Pulmonary artery endothelial cell (primary cell): ENCODE measurements at places on chromosomes 4 and X.
A peak's percentile ranks its signal among the peaks of the same experiment; 100 is the strongest.

GRCh38 chr4:41599192-41599786 is 61.3 kb downstream of the LIMCH1 start:
- no peak for DNase-seq

DNA sequence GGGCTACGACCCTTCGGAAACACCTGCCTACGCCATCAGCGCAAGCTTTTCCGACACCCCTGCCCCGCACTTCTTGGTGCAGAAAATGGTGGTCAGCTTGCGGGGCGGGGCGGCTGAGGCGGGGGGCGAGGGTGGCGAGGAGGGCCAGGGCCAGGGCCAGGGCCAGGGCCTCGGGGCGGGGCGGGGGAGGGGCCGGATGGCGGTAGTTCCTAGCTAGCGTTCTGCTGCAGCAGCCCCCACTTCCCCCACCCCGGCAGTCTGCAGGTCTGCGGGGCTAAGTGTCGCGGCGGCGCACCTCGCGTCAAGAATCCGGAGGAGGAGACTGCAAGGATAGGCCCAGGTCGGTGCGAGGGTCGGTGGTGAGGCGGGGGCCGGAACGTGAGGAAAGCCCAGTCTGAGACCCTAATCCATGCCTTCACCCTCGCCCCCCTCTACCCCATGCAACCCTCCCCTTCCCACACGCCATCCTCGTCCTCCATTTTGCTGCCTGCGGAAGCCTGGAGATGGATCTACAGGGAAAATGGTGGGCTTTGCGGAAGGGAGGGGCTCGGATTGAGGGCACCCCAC is 600 bp downstream of the BEX4 start:
- no peak for DNase-seq

- no peak for DNase-seq
Observed at GRCh38 chr4:149343614-149344013, 472.0 kb downstream of the IQCM start.

DNA sequence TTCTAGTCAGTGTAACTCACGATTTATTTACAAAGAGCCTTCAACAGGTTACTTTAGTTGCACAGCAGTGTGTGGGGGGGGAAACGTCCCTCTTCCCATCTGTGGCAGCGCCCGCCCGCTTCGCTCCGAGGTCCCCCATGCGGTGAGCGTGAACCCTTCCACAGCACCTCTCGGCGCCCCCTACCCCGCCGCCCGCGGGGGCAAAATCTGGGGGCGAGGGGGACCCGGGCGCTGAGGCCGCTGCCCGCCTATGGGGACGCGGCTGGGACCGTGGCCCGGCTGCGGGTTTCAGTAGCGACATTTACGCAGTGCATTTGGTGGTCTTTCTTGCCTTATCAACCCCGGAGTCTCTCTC is 6.4 kb downstream of the NKX6-1 start:
- no peak for DNase-seq

- DNase-seq = no peak
Observed at GRCh38 chr4:177302371-177303100, 7.1 kb upstream of the NEIL3 start.

- no peak for DNase-seq
Observed at GRCh38 chr4:64095398-64095797, 313.9 kb downstream of the TECRL start.

- DNase-seq = peak; percentile 53
Observed at GRCh38 chrX:129931411-129932015, 25.5 kb downstream of the UTP14A start.

- no peak for DNase-seq
Observed at GRCh38 chrX:42246814-42247213, 323.5 kb upstream of the CASK start.

DNA sequence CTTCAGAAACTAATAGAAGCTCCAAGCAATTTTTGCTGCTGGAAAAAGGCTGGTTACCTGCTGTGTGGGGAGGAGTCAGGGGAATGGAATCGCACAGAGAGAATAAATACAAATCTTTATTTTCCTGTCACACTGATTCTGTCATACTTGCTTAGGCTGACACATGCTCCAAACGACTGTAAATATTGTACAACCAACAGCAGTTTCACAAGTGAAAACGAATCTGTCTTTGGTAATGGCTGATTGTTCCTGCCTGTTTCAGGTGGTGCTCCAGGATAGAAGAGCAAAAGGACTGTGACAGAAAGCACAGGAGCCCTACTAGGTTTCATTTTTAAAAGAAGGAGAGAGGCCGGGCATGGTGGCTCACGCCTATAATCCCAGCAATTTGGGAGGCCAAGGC is 125.5 kb upstream of the DCLK2 start:
- no peak for DNase-seq

DNA sequence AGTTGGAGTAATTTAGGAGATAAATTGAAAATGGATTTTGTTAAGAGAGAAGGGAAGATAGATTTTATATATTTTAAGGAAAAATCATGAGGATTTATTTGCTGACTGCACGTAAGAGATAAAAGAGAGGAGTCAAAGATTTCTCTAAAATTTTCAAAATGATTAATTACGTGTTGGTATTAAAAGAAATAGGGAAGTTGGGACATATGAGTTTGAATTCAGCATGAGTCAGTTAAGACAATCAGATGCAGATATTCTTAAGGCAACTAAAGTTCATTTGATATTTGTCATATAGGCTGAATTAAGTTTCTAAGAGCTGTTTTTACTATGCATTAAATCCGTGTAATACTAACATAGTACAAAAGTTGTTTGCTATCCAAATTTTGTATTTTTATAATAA is 46.9 kb downstream of the TET2 start:
- DNase-seq = no peak

- DNase-seq = no peak
Observed at GRCh38 chr4:3315566-3315965, 22.7 kb downstream of the RGS12 start.

- no peak for DNase-seq
Observed at GRCh38 chr4:73152893-73153292, 83.4 kb upstream of the COX18 start.

DNA sequence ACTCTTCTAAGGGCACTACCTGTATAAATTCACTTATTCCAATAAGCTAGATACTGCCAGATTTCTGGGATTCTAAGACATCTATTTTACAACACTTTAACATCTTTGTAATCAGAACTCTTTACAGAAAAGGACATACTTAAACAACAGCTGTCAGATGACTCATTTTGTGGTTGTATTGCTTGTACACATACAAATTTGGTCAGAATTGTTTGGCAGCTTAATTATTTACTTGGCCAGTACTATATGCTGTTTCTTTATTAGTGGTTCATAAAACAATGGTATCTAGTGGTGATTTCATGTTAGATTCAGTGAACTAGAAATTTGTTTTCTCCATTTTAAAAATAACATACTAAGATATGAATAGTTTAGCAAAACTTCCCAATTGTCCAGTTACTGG is 27.2 kb downstream of the PALLD start:
- no peak for DNase-seq

DNA sequence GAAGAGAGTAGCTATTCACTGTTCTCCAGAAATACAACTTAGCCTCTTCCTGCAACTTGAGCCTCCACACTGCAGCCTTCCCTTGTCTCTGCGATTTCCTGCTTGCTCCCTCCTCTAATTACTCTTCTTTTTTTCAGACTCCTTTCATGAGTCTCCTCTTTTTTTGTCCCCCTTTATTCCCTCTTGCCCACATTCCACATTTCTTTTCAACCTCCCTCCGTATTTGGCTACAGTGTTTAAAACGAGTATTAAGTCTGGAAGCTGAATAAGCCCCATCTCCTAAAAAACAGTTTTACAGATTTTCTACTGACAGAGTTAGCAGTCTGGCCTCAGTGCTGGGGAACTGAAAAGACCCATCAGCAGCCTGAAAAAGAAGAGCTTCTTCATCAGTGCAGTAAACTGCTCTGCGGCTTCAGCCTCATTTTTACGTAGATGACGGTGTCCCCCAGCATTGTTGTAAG is 141.5 kb downstream of the TENM3 start:
- DNase-seq = no peak

GRCh38 chrX:30151964-30152363 is 63.4 kb upstream of the MAGEB2 start:
- no peak for DNase-seq

DNA sequence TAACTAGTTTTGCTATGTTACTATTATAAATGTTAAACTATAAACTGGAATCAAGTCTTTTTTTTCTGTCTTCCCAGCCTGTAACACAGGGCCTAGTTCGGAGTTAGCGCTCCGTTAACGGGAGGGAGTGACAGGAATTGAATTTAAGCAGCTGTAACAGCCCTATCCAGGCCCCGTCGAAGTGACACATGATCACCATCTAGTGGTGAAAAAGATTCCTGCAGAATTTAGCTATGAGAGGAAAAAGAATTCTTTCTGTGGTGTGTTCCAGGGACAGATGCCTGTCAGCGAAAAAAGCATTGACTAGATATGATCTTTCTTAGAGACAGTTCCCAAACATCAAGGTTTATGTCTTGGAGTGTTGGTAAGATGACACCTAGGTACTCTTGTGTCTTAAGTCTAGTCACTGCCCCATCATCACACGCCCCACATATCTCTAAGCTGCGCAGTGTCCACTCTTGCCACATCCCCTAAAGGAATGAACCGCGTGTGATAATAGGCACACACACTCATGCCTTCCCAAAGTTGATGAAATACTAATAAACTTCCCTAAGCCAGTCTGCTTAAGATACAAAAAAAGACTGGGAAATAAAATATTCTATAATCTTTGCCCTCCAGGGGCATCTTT is 2.1 kb downstream of the GAB3 start:
- no peak for DNase-seq

DNA sequence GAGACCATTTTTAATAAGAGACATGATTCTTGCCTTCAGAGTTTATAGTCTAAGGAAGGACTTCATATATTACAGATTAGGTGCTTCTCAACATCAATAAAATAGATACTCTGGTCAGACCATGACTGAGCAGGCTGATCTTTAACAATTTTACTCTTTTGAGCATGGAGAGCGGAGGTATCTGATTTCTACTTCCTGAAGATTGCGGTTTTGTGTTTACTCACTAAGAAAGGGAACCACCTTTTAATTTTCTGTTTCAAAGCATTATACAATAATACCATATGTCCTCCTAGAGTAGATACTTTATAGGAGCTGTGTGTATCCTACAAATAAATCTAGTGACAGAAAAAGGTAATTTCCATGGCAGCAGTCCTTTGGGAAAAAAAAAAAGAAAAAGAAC is 12.5 kb downstream of the MORC4 start:
- DNase-seq = no peak

GRCh38 chrX:141278306-141278705 is 36.0 kb upstream of the SPANXC start:
- DNase-seq = peak; percentile 1

GRCh38 chr4:88435987-88436693 is 20.8 kb upstream of the HERC5 start:
- no peak for DNase-seq

GRCh38 chr4:111991797-111992196 is 153.5 kb upstream of the FAM241A start:
- DNase-seq = peak; percentile 29

DNA sequence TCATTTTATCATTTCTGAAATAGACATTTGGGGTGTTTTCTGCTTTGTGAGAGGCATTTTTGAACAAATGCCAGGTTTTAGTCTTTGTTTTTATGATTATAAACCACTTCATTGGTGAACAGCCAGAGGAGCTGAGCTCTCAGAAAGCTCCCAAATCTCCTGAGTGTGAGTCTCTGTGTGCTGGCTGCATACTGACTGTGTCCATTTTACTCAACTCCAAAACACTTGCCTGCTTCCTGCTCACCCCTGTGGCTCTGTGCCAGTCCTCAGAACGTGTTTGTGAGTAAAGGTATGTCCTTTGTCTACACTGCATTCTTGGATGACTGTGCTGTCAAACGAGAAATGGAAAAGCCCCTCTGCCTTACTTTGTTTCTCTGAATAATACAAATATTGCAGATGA is 5.4 kb upstream of the LRAT start:
- no peak for DNase-seq

DNA sequence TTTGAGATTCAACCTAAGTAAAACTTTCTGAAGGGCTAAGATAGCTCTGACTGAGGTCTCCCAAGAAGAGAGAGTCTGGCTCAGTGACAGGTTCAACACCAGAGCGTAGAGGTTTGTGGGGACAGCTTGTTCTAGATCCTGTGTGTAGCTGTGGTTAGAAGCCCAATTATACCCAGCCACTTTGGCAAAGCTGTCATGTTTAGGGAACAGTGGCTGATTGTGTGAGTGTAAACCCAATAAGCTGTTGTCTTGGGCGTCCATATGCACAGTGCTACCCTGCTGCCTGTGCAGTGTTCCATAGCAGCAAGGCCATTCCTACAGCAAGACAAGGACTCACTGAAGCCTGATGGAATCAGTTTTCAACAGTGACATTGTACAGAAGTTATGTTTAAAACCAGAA is 11.2 kb upstream of the SCRG1 start:
- DNase-seq = no peak

GRCh38 chr4:70544279-70544868 is 26.0 kb downstream of the AMTN start:
- no peak for DNase-seq

GRCh38 chrX:78658414-78658813 is 714 bp downstream of the RTL3 start:
- no peak for DNase-seq

- no peak for DNase-seq
Observed at GRCh38 chrX:118652717-118653116, 74.7 kb upstream of the IL13RA1 start.

- DNase-seq = no peak
Observed at GRCh38 chrX:77447653-77448569, 722 bp downstream of the FGF16 start.

- DNase-seq = no peak
Observed at GRCh38 chrX:37984880-37985279, 21.5 kb upstream of the SYTL5 start.

DNA sequence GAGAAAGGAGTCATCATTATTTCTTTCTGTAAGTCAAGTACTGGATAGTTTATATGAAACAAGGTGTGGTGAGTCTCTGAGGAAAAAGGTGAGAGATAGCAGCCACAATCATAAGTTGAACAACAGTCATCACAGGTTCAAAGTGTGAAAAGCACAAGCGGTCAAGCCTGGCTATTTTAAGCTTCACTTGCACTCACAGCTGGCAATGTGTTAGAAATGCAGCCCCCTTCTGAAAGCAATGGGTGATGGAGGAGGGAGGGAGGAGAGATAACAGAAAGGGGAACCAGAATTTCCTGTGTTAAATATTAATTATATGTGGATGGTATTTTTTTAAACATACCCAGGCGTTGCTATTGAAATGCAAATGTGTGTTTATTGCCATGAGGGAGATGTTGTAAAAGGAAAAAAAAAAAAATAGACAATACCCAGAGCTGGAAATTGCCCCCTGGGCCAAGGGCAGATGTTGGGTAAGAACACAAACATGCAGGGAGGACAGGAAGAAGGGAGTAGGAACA is 26.9 kb upstream of the BMP3 start:
- no peak for DNase-seq

- no peak for DNase-seq
Observed at GRCh38 chr4:104531390-104531789, 36.7 kb upstream of the CXXC4 start.
